ENCODE measurements at places on chromosomes 7 and 10.

- no peak for DNase-seq
Observed at GRCh38 chr7:127258111-127258510, 5.4 kb upstream of the GRM8 start.

- peak; percentile 56 for DNase-seq
Observed at GRCh38 chr7:31782411-31782991, 95.5 kb downstream of the PPP1R17 start.

DNA sequence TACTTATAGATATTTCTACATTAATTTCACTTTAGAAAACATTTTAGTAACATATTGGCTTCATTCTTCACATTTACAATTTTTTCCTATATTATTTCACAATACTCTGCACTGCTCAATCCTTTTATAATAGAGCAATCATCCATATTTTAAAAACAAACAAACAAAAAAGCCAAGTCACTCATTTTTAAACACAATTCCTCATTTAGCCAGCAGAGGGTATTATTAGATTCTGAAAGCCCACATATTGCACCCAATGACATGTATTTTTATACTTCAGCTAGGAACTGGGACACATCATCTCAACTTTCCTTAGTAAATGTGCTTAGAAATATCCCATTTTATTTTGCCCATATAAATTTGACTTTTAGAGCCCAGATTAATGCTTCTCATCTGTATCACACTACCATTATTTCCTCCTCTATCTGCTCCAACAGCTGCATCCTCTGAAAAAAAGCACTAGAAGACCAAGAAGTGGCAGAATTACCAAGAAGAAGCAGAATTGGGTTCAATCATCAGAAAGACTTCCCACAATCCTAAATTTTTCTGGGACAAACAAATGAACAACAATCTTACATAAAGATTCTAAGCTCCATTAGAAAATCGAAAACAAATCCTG is 29.5 kb downstream of the CTNNA3 start:
- DNase-seq: no peak

GRCh38 chr7:27846388-27846787 is 106.4 kb downstream of the TAX1BP1 start:
- no peak for DNase-seq

DNA sequence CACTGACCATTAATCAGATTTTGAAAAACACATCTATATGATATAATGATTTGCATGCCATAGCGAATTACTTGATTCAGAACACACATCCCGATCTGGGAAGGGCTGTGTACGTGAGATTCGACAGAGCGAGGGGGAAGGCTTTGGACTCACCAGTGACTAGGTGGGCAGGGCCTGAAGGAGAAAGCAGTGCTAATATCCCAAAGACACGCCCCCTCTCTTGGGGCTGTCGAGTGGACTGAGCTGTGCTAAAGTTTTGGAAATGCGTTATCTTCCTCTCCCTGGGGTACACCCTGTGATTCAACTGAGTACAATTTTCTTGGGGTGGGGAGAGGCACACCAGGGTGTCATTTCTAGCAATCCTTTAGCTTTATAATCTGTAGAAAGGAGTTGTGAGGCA is 1.8 kb downstream of the LRRC17 start:
- DNase-seq: no peak

GRCh38 chr10:65341323-65341925 is 1584.4 kb upstream of the LRRTM3 start:
- no peak for DNase-seq

Measured in HuH-7 (cell line).